Lung (tissue), 17 donors: ENCODE measurements at places on chromosomes 11 and 22.

DNA sequence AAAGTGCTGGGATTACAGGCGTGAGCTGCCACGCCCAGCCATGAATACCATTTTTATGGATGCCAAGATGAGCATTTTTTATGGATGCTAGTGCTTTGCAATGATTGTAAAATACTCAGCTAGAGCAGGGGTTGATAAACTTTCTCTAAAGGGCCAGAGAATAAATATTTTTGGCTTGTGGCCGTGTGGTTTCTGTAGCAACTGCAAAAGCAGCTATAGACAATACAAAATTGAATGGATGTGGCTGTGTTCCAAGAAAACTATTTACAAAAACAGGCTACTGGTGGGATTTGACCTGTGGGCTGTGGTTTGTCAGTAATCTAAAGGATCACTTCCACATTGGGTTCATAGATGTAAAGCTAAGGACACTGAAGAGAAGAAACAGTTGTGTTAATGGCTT is 56.0 kb downstream of the COMMD9 start:
- DNase-seq: peak; percentile 59

- no peak for DNase-seq
Measured at GRCh38 chr11:119125821-119126220, 4.4 kb downstream of the HINFP start.

DNA sequence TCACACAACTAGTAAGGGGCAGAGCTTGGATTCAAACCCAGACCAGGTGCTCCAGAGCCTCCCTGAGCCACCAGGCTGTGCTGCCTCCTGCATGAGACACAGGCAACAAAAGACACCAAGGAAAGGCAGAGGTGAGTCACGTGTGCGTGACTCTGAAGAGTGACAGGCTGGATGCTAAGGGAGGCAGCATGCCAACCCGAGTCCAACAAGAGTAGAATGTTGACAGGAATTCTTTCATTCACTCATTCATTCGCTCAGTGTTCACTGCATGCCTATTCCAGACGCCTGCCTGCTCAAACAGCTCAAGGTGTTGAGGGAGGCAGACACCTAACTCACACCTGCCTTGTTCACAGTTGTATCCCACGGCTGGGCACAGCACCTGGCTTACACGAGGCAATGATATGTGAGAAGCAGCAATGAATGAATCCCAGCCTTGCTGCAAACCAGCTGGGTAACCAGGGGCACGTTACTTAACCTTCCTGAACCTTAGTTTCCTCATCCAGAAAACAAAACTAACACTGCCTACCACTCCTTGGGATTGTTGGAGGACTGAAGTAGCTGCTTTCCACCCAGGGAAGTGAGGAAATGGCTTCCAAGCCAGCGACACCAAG is 73.8 kb upstream of the ARFGAP3 start:
- DNase-seq: no peak

GRCh38 chr22:41360126-41360525 is 21.6 kb upstream of the TEF start:
- peak; percentile 44 for DNase-seq

GRCh38 chr22:23217171-23218052 is 37.1 kb downstream of the BCR start:
- no peak for DNase-seq

- no peak for DNase-seq
Measured at GRCh38 chr11:47245611-47246357, 2.8 kb downstream of the ACP2 start.

- DNase-seq: no peak
Measured at GRCh38 chr11:63889344-63889743, 27.6 kb downstream of the RCOR2 start.

GRCh38 chr22:46824344-46824909 is 62.0 kb downstream of the TBC1D22A start:
- DNase-seq: no peak

GRCh38 chr22:31840585-31840984 is 86.8 kb downstream of the DEPDC5 start:
- no peak for DNase-seq

DNA sequence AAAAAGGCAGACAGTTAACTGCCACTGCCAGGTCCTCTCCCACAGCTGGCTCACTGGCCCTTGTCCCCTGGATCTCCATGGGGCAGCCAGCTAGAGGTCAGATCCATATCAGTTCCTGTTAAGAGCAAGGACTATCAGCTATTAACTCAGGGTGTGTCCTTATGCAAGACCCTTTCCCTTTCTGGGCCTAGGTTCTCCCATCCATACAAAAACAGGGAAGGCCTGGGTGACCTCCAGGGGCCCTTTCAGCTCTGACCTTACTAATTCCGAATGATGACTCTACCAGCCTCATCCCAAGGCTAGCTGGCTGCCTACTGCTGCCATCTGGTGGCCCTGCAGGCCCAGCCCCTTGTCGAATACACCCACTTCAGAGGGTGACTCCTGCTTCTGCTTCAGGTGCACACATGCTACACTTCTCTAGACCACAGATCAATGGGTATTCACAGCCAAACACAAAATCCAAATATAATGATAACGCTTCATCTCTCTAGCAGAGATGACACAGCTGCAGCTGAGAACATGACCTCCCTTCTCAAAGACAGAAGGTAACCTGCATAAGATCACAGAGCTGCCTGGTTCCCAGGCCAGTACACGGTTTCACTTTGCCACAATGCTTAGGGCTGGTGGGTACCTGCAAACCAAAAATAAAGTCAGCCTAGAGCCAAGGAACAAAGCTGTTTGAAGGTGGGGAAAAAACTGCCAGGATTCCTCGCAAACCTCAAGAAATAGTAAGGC is 34.1 kb downstream of the SERGEF start:
- DNase-seq: peak; percentile 41

- no peak for DNase-seq
Measured at GRCh38 chr22:24455751-24456426, 28.5 kb downstream of the ADORA2A start.

DNA sequence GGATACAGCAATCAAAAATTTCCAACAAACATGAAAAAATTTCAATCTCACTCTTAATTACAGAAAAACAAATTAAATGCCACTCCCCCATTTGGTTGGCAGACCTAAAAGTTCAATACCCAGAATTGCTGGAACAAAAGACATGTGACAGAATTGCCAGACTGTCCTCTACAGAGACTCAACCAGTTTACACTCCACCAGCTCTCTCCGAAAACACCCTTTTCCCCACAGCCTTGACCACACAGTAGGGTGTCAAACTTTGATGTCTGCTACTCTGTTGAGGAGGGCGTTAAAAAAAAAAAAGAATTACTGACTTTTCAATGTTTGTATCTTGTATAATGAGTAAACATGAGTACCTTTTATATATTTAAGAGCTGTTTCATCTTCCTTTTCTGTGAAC is 44.7 kb upstream of the YPEL1 start:
- DNase-seq: no peak

GRCh38 chr22:49062802-49063544 is 764.7 kb downstream of the BRD1 start:
- no peak for DNase-seq

GRCh38 chr11:44140372-44140771 is 44.9 kb downstream of the EXT2 start:
- DNase-seq: peak; percentile 38

DNA sequence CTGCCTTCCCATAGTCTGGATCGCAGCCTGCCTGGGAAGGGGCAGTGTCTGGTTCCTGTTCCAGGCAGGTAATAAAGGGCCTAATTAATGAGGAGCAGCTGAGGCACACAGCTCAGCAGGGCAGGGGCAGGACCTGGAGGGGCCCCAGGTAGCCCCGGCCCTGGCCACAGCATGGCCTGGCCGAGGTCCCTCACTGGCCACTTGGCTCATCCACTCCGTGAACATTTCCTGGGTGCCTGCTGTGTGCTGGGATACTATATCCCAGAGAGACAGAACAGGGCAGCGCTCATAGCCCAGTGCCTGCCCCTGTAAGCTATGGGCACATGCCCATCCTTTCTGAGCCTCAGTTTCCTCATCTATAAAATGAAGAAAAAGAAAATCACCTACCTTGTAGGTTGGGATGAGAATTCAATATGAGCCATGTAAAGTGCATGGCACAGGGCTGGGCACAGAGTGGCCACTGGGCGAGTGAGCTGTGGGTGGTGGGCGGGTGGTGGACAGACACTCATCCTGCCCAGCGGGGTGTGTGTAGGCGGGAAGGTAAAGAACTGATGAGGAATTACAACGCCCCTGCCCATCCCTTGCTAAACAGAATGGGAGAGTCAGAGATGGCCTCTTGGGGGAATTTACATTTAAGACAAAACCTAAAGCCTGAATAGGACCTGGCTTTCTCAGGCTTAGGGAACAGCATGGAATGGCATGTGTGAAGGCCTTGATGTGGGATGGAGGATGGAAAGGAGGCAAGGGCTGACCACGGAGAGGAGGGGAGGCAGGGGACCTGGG is 9.2 kb downstream of the MYRF start:
- no peak for DNase-seq

- DNase-seq: no peak
Measured at GRCh38 chr22:46090631-46091201, 59.6 kb upstream of the PPARA start.

GRCh38 chr11:1563149-1563638 is 8.9 kb downstream of the DUSP8 start:
- no peak for DNase-seq

GRCh38 chr11:117444256-117444655 is 116.6 kb downstream of the CEP164 start:
- DNase-seq: no peak

- DNase-seq: no peak
Measured at GRCh38 chr22:39169797-39170466, 17.5 kb upstream of the CBX7 start.

GRCh38 chr11:130775306-130776060 is 140.8 kb downstream of the SNX19 start:
- DNase-seq: no peak

- DNase-seq: no peak
Measured at GRCh38 chr11:71129624-71130023, 122.8 kb downstream of the SHANK2 start.

DNA sequence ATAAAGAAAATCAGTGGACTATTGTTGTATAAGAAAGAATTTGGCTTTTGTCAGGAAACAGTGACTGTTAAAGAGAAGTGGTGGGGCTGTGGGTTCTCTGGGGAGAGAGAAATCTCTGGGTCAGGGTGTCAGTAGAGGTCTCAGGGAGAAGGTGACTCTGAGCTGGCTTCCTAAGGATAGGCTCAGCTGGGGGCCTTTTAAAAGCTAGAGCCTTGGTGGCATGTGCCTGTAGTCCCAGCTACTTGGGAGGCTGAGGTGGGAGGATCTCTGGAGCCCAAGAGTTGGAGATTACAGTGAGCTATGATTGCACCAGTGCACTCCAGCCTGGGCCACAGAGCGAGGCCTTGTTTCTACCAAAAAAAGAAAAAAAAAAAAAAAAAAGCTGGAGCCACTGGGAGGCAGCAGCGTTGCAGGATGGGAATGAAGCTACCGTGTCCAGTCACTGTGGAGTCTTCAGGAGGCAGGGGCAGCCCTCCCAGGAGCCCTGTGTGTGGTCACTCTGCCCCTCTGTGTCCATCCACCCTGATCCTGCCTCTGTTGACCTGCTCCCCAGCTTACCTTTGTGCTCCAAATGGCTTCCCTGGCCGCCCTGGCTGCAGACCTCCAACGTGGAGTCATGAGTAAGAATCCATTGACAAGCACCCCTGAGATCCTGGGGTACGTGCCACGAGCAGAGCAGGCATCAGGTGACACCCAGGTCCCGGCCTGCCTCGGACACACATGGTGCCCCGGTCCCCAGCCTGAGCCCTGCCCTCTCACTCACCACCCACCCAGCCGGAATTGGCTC is 5.4 kb upstream of the MIF start:
- DNase-seq: no peak

DNA sequence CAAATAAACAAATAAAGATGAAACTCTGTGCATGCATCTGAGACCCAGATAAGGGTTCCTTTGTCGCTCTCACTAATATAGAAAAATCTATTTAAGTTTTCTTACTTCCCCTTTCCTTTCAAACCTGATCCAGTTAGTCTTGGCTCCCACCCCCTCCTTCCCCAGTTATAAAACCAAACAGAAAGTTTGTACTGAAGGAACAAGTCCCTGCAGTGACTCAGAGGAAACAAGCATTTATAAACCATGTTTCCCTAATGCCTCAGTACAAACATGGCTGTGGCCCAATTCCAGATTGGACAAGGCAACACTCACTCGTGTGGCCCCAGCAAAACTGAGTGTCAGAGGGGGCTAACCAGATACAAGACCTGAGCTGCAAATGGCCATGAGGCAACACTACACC is 65.5 kb upstream of the ARHGAP20 start:
- DNase-seq: peak; percentile 46
